ENCODE measurements at places on chromosomes 6 and 20.

DNA sequence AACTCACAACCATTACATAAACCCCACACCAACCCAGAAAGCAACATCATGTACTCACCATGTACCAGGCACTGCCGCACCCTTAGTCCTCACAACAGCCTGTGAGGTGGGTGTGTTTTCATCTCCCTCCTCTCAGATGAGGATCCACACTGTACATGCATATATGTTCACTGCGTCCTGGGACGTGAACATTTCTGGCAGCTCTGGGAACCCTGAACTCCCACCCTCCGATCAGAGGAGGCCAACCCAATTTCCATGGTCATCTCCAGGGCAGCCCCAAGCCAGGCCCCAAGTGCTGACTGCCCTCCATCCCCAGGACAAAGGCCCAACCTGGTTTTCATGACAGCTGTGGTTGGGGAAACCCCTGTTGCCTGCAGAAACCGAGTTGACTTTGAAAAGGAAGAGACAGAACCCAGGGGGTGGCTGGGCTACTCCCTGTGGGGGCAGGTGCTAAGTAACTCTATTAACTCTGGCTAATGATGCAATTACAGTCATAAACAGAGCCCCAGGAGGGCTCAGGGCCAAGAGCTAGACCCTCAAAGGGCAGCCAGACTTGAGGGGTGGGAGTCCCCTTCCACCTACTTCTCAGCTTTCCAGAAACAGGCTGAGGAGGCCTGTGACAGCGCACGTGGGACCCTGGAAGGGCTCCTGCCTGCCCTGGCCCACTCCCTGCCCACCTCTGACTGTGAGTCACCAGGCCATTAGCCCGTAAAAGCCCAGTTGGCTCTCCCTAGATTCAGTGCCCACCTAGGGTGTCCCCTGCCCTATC, 2.6 kb downstream of the TFEB start:
- peak; percentile 81 for DNase-seq

DNA sequence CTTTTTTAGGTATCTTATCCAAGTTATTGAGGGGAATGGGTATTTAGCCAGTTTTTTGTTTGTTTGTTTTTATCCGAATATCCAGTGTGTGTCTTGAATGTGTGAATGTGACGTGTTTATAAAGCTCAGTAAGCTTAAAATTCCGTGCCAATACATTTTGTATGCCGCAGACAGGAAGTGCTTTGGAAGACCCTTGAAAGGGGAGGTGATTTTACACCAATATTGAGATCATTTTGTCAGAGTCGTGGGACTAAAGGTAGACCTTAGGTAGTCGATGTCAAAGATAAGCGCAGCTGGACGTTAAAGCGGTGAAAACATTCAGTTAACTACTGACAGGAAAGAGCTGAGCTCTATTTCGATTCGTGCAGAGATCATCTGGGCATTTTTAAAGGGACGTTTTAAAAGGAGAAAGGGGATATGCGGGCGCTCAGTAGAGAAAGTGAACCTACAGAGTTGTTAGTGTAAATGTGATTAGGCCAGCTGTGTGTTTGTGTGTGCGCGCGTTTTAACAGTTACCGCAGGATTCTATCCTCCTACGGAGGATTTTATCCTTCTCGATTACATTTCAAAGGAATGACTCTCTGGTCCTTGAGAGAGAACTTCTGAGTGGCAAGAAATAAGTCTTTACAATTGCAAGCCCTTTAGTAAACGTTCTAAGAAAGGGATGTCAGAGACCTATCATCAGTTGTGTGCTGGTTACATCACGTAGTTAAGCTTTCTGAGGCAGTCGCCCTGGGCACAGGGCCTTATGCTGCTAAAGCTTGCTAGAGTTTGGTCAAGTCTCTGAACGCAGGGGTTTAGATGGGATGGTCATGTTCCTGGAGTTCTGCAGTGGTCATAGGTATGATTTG, 625 bp upstream of the ECHDC1 start:
- peak; percentile 15 for DNase-seq

GRCh38 chr6:21138336-21139069, 455.0 kb upstream of the SOX4 start:
- DNase-seq = no peak

GRCh38 chr20:63520934-63521601, 503 bp downstream of the PPDPF start:
- DNase-seq = peak; percentile 69

GRCh38 chr6:106666282-106667021, 37.1 kb downstream of the QRSL1 start:
- DNase-seq = no peak

GRCh38 chr6:17193106-17193775, 87.9 kb upstream of the RBM24 start:
- no peak for DNase-seq

GRCh38 chr6:56491606-56492328, 150.9 kb downstream of the DST start:
- no peak for DNase-seq

DNA sequence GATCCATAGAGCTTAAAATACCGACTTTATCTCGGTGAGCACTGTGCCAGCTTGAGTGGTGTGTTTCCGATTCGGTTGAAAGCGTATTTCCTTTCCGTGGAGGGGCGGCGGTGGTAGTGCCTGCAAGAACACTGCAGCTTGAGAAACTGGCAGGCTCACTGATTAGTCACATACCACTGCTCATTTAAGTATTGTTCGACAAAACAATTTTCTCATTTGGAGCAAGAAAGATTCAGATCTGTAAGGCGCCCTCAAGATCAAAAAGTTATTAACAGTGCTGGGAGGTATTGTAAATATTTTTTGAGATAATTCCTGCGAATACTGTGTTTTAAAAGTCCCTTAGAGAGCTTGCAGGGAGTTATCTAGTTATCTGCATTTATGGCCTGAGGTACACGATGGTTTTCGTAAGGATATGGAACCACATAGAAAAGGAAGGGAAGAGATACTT, 1.3 kb downstream of the MAPK14 start:
- DNase-seq = peak; percentile 73

DNA sequence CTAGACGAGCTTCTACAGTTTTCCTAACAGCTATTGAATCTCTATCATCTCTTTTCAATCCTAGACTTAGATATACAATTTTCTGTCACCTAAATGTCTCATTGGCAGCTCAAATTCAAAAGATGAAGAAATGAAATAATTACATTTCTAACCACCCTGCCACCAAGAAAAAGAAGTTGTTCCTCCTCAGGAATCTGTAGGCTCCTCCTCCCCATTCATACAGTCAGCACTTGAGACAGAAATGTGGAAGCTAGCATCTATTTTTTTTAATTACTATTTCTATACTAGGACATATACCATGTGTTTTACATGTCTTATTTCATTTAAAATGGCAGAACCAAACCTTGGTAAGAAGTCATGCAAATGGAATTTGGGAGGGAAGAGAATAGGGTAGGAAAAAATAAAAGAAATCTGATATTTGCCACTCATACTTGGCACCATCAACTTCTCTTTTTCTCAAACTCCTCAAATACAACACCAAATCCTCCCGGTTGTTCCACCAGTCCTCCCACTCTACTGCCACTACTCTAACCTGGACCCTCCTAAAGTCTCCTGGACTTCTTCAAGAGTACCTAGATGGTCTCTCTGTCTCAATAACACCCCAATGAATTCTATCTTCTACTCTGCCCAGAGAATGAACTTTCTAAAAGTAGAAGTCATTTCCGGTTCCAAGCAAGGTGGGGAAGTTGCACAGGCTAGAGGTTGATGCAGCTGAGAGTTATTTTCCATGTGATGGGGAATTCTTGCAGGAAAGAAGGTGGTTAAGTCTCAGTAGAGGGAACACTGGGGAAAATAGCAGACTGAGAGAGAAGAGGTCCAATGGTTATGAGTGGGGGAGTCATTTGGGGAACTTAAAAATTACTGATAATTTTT, 54.1 kb downstream of the ATXN1 start:
- no peak for DNase-seq

DNA sequence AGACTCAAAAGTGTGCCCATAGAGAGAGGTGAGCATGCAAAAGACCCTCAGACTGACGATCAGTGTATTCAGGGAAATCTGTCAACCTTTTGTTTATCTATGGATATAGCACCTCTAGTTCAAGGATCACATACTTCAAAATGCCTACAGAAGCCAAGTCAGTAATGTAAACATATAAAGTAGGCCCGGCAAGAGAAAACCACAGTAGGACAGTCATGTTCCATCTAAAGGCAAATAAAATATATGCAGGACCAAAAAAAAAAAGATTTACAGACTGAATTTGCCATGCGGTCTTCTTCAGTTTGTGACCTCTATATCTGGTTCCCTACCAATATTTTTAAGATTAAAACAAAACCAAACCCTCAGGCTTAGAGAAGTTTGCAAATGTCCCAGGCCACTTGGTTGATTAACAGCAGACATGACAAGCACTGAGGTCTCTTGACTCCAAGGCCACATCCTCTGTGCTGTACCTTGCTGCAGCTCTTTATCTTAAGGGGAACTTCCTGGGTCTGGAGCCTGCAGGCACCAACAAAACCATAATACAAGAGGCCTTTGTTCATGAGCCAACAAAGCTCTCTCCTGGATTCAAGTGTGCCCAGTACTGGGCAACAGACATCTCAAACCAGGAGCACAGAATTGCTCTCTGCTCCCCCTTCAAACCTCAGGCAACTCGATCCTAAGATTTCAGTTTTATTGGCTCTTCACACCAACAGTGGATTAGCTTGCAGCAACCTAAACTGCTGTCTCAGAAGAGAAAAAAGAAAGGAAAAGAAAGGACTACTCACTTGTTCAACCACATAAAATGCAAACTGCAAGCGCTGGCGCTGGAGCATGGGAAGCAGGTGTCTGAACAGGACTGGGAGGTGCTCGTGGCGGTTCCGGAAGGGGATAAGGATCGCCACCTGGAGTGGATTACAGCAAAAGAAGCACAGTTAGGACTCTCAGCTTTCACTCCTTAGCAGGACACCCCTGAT, 71.7 kb downstream of the B4GALT5 start:
- DNase-seq = no peak

GRCh38 chr6:78397499-78397898, 469.9 kb upstream of the IRAK1BP1 start:
- no peak for DNase-seq

- no peak for DNase-seq
These were observed 192.2 kb downstream of the GMPR start for GRCh38 chr6:16430391-16431089.

- no peak for DNase-seq
These were observed 10.5 kb downstream of the RPS6KA2 start for GRCh38 chr6:166616261-166617238.

GRCh38 chr6:75065523-75065922, 140.3 kb downstream of the COL12A1 start:
- no peak for DNase-seq

GRCh38 chr20:22825546-22825945, 209.6 kb upstream of the SSTR4 start:
- no peak for DNase-seq

DNA sequence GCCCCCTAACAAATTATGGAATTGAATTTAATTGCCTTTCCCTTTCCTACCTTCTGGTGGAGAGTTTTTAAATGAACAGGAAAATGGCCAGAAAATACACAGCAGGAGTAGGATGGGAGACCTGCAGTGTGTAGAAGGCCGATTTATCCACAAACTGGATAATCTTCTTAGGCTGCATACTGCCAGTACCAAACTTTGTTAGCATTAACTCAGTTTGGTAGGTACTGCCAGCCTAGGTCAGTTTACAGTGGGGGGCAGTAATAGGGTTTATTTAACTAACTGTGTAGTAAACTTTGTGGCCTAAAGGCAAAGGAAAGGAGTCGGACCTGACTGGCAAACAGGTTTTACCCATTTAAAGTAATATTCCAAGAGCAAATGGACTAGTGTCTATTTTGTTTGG, 4.6 kb downstream of the NCOA3 start:
- DNase-seq = no peak

DNA sequence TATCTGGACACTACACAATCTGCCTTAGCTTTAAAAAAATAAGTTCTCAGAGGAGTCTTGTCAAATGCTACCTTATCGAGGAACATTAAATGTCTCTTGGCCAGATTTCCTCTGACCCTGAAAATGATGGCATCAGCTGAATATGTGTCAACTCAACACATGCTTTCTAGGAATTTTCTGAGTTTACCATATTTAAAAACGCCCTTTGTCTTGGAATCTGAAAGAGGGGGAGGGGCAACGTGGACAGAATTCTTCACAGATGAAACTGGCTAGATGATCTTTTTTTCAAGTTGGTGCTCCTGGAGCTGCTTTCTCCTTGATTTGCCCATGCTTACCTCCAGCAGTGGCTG, 5.1 kb downstream of the SOX4 start:
- DNase-seq = no peak

DNA sequence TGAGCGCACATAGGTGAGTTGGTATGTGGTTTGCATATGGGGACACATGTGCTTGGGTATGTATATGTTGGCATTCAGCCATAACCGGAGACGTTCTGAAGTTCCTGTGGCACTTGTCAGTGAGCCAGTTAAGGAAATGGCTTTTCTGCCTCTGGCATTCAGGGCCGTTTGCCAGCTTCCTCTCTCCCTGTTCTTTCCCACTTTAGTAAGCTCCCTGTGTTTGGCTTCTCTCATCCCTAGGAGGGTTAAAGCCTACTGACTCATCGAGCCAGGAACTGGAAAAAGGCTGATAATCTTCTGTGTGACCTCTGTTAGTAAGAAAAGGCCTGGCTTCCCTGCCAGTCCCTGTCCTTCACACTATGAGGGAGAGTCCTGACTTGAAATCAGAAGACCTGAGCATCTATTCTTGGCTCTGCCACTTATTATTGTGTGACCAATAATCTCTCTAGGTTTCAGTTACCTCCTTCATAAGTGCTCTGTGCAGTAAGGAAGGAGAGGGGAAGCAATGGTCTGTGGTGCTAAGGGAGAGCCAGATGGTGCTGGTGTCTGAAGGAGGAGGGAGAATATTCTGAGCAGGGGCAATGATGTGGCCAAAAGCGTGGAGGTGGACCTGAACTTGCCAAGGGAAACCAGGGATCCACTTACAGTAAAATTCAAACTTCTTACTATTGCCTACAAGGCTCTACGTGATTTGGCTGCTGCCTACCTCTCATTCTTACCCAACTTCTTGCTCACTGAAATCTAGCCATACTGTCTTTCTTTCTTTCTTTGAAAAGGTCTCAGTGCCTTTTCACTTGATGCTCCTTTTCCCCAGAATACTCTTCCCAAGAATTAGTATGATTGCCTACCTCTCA, 31.4 kb downstream of the ACSS2 start:
- no peak for DNase-seq

GRCh38 chr6:134541001-134541400, 223.1 kb upstream of the SGK1 start:
- DNase-seq = no peak

- DNase-seq = no peak
These were observed 143.1 kb downstream of the CEP57L1 start for GRCh38 chr6:109238396-109238795.

Measured in CD4-positive, alpha-beta T cell treated with Interleukin-12 subunit alpha and Interleukin-12 subunit beta, for 1 hour (primary cell).